ENCODE measurements at places on chromosomes 16 and 17.

- DNase-seq = peak; percentile 49
Measured at GRCh38 chr16:56657555-56658326, at the start of gene MT1F. Gene MT1F, plus strand, starts transcription at chr16:56657959. Its CDS starts 100 bp downstream, at chr16:56658059.

DNA sequence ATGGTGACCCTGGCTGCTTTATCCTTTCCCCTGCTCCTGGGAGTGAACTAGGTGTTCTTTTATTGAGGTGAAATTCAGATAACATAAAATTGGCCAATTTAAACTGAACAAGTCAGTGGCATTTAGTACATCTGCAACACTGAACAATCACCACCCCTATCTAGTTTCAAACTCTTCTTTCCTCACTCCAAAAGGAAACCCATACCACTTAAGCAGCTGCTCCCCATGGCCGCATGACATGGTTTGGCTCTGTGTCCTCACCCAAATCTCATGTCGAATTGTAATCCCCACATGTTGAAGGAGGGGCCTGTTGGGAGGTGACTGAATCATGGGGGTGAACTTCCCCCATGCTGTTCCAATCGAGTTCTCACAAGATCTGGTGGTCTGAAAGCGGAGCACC is 154.1 kb downstream of the STX8 start:
- no peak for DNase-seq

DNA sequence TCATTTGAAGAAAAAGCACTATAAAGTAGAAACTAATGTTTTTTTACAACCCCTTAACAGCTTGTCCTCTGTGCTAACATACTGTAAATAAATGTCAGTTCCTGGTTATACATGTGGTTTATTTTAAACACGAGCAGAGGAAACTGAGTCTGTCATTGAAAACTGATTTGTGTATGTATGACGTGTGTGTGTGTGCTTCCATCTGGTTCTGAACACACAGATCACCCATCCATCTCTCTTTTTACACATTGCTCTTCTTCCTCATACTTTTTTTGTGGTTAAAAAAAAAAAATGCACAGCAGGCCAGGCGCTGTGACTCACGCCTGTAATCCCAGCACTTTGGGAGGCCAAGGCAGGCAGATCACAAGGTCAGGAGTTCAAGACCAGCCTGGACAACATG is 49.5 kb downstream of the ZNF423 start:
- no peak for DNase-seq

DNA sequence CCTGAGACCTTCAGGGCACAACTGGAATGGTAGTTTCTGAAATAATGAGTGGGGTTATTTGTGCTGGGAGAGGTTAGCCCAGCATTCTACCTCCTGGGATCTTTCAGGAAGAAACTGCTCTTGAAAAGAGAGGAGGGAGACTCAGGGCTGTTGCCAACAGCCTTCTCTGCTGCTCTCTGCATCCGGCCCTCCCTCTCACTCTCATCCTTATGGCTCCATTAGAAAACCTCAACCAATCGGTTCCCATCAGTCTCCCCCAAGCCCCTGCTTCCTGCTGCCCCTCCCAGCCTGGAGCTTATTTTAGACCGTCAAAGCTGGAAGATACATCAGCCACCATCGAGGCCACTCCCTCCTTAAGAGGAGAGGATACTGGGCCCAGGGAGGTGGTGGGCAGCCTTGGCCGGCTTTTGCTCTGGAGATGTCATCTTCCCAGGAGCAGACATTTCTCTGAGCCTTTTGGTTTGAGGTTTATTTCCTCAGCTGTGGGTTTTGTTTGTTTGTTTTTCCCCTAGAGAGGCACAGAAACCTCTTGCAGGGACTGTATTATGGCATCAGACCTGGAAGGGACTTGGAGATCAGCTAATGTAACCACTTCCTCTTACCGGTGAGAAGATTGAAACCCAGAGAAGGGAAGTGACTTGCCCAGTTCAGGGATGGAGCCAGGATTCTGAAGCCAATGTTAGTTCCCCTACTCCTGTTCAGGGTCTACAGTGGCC is 2.7 kb downstream of the MPRIP start:
- no peak for DNase-seq

GRCh38 chr17:54220829-54221228 is 398.1 kb downstream of the KIF2B start:
- no peak for DNase-seq

GRCh38 chr16:12587646-12588277 is 215.9 kb downstream of the CPPED1 start:
- no peak for DNase-seq

DNA sequence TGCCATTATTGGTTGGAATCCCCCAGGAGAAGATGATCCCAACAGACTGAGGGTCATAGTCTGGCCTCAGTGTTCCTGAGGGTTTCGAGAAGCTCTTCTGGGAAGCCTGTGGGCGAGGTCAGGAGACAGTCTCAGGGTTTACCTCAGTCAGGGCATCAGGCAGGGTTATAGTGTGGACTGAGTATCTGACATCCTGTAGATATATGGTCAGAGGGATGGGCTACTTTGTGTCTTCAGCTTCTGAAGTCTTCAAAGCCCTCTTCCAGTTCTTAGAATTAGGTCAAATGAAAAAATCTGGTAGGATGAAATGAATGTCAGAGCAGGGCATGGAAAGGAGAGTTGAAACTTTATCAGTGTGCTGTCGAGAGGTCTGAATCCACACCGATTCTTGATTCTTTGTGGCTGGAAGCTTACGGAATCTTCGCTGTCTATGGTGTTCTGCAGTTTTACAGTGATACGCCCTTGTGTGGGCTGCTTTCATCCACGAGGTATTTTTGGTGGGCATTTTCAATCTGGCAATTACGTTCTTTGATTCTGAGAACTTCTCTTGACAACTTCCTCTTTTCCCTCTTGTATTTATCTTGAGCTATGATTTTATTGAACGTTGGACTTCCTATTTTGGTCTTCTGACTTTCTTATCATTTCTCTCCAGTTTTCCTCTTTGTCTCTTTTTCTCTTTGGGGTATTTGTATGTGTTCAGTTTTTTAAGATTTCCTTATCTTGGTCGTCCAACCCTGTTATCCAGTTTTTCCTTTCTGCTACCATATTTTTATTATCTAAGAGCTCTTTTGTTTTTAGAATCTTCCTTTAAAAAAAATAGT is 30.4 kb downstream of the BPTF start:
- no peak for DNase-seq

DNA sequence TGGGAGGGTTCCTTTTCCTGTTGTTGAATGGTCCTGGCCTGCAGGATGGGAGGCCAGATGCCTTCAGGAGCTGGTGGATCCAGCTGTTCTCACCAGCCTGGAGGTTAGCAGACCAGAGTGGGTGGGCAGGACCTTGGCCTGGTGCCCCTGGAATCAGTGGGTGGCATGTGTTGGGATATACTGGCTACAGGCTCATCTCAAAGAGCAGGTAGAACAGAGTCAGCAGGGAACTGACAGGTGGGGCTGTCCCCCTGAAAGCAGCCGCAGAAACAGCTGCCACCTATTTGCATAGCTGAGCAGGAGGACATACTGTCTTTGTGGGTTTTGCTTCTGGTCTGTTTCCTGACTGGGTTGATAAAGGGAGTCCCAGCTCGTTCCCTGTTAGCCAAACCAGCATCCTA is 144.1 kb downstream of the RAB11FIP4 start:
- no peak for DNase-seq

GRCh38 chr17:67459985-67460384 is 82.9 kb downstream of the PITPNC1 start:
- no peak for DNase-seq

DNA sequence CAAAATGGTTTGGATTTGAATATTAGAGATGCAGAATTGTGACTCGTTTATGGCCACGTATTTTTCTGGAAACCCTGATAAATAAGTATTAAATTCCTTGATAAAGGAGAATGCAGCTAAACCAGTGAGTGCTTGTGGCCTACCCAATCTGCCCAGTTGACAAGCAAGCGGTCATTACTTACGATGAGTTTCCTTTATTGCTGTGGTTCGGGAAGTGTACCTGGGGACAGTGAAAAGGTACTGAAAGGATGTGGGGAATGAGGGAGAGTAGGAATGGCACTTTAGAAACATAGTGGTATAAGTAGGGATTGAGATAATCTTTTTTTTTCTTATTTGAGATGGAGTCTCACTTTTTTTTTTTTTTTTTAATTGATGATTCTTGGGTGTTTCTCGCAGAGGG is 33.8 kb downstream of the RBBP6 start:
- DNase-seq = no peak

DNA sequence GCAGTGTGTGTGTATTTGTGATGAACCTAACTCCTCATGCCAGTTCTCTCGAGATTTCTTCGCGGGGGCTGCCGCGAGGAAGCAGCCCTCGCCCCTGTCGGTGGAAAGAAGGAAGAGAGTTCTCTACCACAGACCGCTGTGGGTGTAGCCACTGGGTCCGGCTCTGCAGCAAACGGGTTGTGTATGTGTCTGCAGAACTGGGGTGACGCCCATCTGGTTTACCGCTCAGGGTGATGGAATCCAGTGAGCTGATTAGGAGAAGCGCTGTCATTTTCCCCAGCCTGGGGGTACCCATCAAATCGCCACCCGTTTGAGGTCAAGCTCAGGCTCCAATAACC is 7.7 kb downstream of the CORO6 start:
- peak; percentile 67 for DNase-seq

DNA sequence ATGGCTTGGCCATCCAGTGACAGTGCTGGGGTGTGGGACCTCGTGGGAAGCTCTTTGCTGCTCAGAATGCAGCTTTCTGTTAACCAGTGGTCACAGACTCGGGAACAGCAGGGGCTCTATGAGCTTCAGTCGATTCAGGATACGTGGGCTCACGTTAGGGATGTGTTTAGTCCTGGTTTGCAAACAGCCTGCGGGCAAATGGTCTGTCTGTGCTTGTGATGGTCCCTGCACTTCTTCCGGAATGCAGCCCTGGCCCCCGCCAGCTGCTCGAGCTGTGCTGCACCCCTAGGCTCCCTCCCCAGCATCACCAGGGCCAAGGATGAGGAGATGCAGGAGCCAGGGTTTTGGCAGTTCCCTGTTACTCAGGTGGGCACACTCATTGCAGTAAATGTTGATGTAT is 172.8 kb upstream of the CHMP6 start:
- DNase-seq = no peak

DNA sequence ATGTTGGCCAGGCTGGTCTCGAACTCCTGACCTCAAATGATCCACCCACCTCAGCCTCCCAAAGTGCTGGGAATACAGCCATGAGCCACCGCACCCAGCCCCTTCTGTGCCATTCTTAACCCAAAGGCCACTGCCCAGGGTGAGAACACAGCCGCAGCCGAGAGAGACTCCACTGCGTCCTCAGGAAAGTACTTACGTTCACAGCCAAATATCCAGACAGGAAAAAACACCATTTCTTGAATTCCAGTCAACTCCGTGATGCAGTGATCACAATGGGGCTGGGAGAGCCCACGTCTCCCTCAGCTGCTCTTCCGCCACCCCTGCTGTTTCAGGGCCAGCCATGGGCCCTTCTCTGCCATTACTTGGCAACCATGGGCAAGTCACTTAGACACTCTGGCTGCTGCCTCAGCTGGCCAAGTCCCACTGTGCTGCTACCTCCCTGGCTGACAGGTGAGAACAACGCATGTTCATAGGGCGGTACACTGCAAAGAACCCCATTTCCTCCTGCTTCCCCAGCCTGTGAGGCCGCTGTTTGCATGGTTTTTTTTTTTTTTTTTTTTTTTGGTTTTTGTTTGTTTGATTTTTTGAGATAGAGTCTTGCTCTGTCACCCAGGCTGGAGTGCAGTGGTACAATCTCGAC is 4.3 kb downstream of the CDIP1 start:
- DNase-seq = peak; percentile 7

DNA sequence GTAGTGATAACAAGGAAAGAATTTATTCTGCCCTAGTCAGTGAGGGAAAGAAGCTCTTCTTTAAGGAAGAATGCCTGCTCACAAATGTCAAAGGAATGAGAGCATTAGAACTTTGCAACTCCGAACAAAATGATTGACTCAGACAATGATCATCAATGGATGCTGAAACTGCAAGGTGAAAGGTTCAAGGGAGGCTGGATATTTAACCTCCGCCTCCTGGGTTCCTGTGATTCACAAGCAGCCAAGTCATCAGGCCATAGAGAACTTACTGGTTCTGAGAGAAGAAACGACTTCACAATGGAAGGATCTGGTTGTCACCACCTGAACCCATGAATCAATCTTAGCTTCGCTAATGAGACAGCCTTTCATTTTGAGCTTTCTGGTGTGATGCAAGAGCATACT is 16.0 kb upstream of the SCNN1B start:
- no peak for DNase-seq

DNA sequence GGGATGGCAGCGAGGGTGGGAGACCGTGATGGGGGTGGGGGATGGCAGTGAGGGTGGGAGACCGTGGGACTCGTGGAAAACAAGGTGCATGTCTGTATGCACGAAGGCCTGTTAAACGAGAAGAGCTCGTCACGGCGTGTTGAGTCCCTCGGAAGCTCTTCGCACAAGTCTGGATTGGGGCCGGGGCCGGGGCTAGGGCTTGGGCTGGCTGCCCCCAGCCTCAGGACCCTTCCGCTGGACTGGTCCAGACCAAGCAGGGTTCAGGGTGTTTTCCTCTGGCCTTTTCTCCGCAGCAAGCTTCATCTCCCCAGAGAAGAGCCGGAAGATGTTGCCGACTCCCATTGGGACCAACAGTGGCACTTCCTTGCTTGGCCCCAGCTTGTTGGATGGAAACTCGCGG is 7.7 kb upstream of the JPT2 start:
- no peak for DNase-seq

GRCh38 chr17:28726226-28726626 is at the start of gene TLCD1:
Gene TLCD1, minus strand, starts transcription at chr17:28726233. Its CDS starts 136 bp downstream, at chr17:28726097.
- DNase-seq = peak; percentile 46

DNA sequence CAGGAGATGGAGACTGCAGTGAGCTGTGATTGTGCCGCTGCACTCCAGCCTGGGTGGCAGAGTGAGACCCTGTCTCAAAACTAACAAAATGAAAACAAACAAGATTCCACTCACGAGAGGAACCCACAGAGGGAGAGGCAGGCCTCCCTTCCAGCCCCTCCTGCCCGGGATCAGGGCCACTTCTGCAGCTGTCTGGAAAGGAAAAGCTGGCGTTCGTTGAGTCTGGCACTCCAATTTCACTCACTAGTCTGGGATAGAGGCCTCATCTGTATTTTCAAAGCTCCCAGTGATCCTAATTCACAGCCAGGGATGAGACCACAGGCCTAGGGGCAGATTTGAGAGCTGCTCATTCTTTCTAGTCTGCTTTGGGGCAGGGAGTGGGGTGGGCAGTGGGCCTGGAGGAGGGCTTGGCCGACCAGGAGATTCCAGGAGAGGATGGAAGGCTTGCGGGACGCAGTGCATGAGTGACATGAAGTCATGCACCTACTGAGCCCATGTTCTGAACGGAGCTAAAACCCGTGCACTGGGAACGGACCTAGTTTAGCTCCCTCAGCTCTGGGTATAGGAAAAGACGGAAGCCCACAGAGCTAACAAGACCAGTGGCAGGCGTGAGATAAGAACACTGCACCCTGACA is 54.0 kb downstream of the COTL1 start:
- no peak for DNase-seq

DNA sequence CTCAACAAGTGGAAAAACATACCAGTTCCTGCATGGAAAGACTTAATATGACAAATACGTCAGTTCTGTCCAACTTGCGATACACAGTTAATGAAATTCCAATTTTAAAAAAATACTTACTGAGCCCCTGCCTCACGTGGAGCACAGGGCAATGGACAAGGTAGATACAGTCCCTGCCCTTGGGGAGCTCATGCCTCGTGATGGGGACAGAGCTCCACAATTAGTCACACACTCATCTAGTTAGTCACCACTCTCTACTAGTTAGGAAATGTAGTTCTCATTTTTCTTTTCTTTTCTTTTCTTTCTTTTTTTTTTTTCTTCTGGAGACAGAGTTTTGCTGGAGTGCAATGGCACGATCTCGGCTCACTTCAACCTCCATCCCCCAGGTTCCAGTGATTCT is 74.7 kb upstream of the CDH5 start:
- no peak for DNase-seq

Measured in T-cell (primary cell).